GDM1 (cell line): ENCODE measurements at places on chromosomes 5 and 9.

- DNase-seq, result no peak
These were observed 67.1 kb upstream of the SNX2 start for GRCh38 chr5:122707796-122708195.

DNA sequence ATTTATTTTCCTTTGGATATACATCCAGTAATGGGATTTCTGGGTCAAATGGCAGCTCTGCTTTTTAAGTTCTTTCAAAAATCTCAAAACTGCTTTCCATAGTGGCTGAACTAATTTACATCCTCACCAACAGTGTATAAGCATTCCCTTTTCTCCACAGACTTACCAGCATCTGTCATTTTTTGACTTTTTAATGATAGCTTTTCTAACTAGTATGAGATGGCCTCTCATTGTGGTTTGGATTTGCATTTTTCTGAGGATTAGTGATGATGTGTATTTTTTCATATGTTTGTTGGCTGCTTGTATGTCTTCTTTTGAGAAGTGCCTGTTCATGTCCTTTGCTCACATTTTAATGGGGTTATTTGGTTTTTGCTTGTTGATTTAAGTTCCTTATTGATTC lies 90.0 kb upstream of the HMHB1 start:
- no peak for DNase-seq

- DNase-seq, result no peak
These were observed 239.5 kb upstream of the MAP3K1 start for GRCh38 chr5:56575821-56576220.

DNA sequence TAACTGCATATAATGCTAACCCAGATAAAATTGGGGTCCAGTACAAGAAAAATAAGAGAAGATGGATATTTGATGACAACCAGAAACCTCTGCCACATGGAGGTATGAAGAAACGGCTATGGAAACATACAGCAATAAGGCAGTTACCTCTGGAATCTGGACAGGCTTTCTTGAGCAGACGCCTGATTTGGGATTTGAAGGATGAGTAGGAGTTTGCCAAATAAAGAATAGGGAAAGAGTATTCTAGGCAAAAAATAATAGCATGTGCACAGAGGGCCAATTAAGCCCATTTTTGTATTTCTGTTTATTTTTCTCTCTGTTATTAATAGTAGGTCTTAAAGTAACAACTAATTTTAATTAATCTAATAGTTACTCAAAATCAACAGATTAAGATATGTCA lies 144.9 kb downstream of the ADAMTSL1 start:
- no peak for DNase-seq

GRCh38 chr5:15889001-15889400 lies 290.6 kb downstream of the MARCHF11 start:
- no peak for DNase-seq

- no peak for DNase-seq
These were observed 10.4 kb downstream of the LHX3 start for GRCh38 chr9:136194540-136194939.
